AML-193 (cell line): ENCODE measurements at places on chromosomes 3 and 15.

DNA sequence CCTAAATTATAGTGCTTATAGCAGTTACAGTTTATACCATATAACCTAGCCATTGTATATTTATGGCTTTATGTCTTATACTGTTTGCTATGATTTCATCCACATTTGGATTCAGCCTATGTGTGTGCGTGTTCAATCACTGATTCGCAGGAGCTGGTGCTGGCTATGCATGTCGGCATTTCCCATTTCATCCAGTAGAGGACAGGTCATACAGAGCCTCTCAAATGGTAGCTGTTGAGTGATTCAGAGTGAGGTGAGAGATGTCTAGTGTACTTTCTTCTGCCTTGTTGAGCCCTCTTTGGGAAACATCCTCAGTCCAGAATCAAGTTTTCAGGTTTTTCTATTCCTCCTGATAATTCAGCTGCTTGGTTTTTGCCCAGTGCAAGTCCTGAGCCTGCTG is 76.1 kb downstream of the FRMD4B start:
- no peak for DNase-seq

GRCh38 chr3:142077155-142077858 is 72.0 kb downstream of the TFDP2 start:
- DNase-seq, result no peak

DNA sequence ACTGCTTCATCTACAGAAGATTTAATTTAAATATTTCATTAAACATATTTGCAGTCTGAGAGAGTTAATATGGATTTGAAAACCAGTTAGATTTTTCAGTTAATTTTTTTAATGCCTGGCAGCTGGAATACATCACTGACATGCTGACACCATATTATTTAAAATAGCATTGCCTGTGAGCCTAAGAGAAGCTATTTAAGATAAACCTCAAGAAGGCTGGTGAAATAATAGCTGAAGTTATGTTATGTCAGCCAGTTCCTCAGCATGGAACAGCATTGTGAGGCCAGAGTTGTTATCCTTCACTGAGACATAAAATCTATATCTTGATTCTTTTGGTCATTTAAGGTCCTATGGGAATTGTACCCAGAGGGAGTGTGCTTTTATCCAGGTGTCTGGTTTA is 705.2 kb downstream of the NAALADL2 start:
- DNase-seq, result no peak

- no peak for DNase-seq
Observed at GRCh38 chr15:89998923-89999675, 2.0 kb upstream of the ZNF710 start.

DNA sequence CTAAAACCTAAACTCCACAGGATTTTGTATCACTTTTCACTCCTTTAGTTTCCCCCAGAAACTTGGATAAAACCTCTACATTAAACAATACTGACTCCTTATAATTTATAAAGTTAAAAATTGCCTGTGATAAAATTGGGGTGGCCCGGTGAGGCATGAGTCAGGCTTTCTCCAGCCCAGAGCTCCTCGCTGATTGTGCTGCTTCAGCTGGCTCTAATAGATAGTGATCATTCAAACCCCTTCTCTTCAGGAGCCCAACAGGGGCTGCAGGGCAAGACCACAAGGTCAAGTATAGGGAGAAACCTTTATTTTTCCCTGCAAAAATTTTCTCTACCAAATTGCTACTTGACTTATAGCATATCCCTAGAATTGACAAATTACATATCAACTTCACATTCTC is 308.2 kb downstream of the PLCL2 start:
- DNase-seq, result no peak

- no peak for DNase-seq
Observed at GRCh38 chr3:58179235-58180098, 31.3 kb downstream of the DNASE1L3 start.

- no peak for DNase-seq
Observed at GRCh38 chr3:184658223-184658928, 53.5 kb downstream of the MAGEF1 start.

DNA sequence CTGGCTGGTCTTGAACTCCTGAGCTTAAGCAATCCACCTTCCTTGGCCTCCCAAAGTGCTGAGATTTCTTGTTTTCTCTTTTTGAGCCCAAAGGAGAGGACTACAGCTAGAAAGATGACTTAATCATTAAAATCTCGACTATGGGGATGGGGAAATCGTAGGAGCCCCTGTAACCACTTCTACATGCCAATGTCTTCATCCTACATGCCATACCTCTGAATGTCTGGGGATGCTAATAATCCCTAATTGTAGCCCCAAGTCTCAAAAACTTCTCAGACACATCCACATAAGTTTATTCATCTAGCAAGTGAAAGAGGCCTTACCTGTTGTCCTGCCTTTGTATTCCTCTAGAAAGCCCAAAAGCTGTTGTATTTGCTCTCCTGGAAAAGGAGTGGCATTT is 3.7 kb upstream of the RHOV start:
- no peak for DNase-seq

- no peak for DNase-seq
Observed at GRCh38 chr3:105826778-105827634, 41.8 kb downstream of the CBLB start.

- no peak for DNase-seq
Observed at GRCh38 chr15:74027688-74028087, 33.2 kb downstream of the PML start.

- no peak for DNase-seq
Observed at GRCh38 chr3:129897026-129897425, 3.5 kb upstream of the TMCC1 start.

DNA sequence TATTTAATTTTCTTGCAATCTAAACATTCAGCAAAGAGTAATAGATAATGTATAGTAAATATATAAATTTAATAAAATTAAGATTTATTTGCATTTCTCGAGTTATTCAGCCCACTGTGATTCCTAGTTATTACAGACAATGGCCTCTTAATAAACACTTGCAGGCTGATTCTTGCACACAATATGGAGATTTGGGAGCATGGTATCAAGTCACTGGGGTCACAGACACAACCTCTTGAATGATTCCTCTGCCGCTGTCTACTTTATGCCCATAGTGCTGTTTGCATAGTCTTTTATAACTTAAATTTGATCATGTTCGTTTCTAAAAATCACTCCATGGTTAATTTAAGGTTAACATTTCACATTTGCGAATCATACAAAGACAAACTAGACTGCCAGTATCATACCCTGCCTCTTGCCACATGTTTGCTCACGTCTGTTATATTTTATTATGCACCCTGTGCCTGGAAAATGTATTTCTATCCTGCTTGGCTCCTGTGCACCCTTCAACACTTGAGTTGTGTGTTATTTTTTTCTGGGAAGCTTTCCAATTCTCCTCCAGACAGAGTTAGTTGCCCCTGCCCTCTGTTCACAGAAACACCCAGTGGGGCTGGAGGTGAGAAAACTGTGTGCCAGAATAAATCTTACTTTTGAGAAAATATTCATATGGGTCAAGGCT is 206.3 kb upstream of the ROBO1 start:
- no peak for DNase-seq

- no peak for DNase-seq
Observed at GRCh38 chr3:130442284-130442683, 74.7 kb upstream of the COL6A6 start.

- DNase-seq, result no peak
Observed at GRCh38 chr15:36814105-36814504, 234.7 kb downstream of the CDIN1 start.

GRCh38 chr3:196186651-196187573 is 24.3 kb downstream of the ZDHHC19 start:
- DNase-seq, result no peak

DNA sequence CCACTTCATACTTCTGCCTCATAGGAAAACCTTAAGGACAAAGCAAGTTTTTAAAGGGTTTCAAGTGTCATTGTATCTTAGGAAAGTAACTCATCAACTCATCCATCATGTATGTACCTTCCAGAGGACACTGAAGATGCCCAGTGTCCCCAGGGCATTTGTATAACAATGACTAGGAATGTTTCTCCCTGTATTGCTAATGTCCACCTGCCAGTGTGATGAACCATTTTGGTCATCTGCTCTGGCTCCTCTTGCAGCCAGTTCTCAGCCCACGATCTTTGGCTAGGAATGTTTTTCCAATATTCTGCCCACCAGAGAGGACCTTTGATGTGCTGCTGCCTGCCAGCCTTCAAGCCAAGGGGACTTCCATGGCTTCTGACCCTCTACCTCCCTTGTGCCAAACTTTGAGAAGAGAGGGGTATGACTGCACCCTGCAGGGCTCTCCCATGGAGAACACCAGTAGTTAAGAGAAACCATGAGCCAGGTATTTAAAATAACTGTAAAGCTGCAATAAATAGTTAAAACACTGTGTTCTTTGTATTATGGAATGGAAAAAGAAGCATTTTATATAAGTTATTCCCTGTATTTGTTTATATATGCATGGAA is 11.4 kb downstream of the LMOD3 start:
- no peak for DNase-seq

GRCh38 chr15:60932051-60932915 is 296.8 kb downstream of the RORA start:
- DNase-seq, result no peak

DNA sequence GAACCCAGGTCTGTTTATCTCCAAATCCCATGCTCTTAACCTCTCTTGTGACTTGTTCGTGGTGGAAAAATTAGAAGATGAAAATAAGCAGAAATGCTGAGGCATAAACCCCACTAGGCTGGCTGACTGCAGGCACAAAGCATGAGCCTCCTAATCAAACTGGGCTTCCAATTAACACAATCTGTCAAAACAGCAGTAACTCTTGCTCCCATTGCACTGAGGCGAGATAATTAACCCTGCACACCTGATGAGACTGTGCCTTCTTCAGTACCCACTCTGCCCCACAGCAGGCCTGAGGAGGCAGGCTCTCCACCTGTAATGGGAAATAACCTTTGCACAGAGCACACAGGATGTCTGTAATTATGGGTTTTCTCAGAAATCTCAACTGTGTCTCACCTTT is 284.4 kb upstream of the WNT5A start:
- DNase-seq, result no peak

GRCh38 chr3:17372362-17373210 is 369.8 kb downstream of the TBC1D5 start:
- DNase-seq, result no peak

DNA sequence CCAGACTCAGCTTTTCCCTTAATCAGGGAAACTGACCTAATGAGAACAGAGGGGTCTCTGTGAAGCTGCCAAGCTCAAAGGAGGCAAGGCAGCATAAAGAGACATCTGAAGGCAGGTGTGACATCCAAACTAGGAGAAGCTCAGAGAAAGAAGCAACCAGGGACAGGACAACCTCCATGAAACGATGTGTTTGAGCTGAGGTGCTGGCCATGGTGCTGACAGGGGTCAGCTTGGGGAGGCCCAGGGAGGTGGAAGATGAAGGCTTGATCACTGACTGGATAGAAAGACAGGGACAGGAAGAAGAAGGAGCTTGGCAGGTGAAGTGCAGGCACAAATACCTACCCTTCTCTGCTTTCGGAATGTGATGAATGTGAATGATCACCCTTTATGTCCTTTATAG is 179.5 kb upstream of the NSMCE3 start:
- no peak for DNase-seq

DNA sequence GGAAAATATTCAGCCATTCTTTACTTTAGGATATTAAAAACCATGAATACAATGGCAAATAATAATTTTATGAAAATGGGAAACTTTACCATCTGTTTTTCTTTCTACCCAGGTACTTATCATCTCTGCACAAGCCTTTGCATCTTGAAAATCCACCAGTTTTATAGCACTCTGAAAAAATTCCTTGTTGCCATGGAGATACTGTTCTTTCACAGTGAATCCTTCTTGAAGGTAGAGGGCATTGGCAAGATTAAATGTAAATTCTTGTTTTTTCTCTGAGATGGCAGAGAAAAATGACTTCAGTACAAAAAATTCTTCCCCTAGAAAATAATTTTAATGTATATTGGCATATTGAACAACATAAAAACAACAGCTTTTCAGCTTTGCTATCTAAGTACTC is 6.9 kb downstream of the SERPINI2 start:
- no peak for DNase-seq

DNA sequence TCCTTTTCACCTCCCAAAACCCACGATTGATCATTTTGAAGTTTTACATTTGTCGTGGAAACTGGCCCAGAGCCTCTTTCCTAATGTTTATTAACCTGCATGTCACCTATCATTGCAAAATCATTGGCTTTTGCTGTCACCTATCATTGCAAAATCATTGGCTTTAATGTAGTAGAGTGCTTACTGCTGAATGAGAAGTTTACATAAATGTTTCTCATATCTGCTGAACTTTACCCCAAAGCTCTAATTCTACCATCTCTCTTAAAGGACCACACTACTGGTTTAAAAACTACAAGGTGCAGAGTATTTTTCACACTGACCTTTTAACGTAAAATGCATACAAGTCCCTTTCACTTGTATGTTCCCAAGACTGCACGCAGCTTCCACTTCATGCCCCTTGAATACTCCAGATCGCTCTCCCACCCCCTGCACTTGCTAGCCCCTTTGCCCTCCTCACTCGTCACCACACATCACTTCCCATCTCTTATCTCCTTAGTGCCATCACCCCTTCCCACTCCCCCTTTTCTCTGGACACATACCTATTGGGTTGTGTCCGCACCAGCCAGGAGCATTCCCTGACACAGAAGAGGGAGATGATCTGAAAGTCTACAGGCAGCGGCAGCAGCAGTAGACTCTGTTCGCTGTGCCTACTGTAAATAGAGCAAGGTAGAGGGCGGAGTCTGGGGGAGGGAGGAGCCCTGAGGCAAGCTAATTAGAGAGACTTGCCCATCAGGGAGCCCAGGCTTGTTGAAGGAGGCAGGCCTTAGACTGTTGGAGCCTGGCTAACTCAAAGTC is 30.2 kb upstream of the ATOSA start:
- no peak for DNase-seq

DNA sequence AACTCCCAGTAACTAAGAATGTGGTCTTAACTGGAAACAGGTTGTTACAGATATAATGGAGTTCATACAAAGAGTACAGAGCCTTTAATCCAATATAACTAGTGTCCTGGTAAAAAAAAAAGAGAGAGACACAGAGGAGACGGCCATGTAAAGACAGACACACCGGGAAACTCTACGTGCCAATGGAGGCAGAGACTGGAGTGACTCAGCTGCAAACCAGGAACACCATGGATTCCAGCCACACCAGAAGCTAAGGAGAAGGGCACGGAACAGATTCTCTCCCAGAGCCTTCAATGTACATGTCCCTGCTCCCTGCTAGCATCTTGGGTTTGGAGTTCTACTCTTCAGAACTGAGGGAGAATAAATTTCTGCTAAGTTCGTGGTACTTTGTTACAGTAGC is 4.5 kb downstream of the RNF168 start:
- no peak for DNase-seq

- no peak for DNase-seq
Observed at GRCh38 chr3:111590143-111590491, 5.0 kb downstream of the ZBED2 start.
